ENCODE measurements at places on chromosomes 16 and 17. TPM values are rescaled to one million over a fixed set of nuclear protein-coding genes. Genes with fewer than 3 reads are reported as not detected.

ST6GALNAC1 gene
- total RNA-seq, result 16.6 TPM

- DNase-seq, result no peak
These were observed 25.2 kb upstream of the CAPN15 start for GRCh38 chr16:502179-502943.

- no peak for DNase-seq
These were observed 1.4 kb downstream of the PRSS8 start for GRCh38 chr16:31134091-31134571.

- DNase-seq, result no peak
These were observed 817.6 kb upstream of the CDH8 start for GRCh38 chr16:62853887-62854286.

DNA sequence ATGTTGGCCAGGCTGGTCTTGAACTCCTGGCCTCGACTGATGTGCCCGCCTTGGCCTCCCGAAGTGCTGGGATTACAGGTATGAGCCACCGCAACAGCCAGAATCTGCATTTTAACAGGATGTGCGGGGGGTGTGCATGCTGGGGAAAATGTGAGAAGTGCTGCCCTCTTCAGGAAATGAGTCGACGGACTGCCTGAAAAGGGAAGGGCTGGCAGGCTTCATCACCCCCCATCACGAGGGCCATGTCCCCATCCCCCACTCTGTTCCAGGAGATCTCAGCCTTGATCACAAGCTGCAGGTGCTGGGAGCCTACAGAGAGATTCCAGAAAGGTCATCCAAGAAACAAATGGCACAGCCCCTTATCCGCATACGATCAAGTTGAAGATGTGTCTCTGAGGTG, 195.3 kb upstream of the RPL38 start:
- DNase-seq, result no peak

DNA sequence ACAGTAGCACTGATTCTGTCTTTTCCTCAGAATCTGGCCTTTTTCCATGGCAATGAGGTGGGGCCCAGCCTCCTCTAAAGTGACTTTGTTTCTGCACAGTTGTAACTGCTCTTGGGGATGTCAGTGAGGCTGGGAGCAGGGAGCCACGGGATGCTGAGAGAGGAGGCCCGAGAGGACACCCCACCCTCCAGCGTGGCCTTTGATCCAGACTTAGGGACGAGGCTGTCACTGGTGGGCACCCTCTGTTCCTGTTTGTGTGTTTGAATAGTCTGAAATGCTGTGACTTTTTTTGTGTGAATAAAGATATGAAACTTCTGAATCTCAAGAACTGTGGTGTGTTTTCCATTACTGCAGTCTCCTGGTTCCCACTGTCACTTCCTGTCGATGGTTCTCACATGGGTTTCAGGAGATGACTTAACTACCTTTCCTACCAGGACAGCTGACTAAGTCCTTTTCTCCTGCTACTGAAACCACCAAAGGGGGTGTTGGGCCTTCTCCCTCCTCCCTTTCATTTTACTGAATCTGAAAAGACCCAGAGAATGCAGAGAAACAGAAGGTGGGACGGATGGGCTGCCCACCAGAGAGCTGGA, 18.6 kb downstream of the KCTD2 start:
- no peak for DNase-seq

GDPD3 gene
- 14.4 TPM for total RNA-seq

PYY gene
- not detected for total RNA-seq

KRT36 gene
- not detected for total RNA-seq

KRTAP3-2 gene
- total RNA-seq, result not detected

PKD1 gene
- 81.6 TPM for total RNA-seq

DNA sequence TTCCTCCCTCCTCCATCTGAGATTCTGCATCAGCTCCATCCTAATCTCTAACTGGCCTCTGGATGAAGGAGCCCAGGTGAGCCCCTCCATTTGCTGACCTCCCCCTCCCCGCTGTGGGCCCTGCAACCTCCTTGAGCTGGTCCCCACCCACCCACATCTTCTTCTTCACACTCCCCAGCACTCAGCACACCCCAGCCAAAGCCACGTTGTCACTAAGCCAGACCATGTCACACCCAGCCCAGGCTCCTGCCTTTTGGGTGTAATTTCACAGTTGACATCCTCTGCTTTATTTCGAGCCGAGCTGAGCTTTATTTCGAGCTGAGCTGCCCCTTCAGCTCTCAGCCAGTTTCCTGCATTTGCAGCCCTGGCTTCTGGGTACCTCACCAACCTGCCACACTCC, 282.7 kb upstream of the TNRC6C start:
- DNase-seq, result no peak

STX1B gene
- 0.32 TPM for total RNA-seq

- no peak for DNase-seq
These were observed 91.1 kb downstream of the IRF8 start for GRCh38 chr16:85989863-85990643.

EVPL gene
- 36.8 TPM for total RNA-seq
